Stimulated activated CD8-positive, alpha-beta memory T cell treated with anti-CD3 and anti-CD28 coated beads, Interleukin-4, amount 100 ng/mL, for 1 hour (primary cell): ENCODE measurements at places on chromosomes 7 and 10.

GRCh38 chr7:39088730-39089593 is 111.3 kb downstream of the POU6F2 start:
- no peak for DNase-seq

DNA sequence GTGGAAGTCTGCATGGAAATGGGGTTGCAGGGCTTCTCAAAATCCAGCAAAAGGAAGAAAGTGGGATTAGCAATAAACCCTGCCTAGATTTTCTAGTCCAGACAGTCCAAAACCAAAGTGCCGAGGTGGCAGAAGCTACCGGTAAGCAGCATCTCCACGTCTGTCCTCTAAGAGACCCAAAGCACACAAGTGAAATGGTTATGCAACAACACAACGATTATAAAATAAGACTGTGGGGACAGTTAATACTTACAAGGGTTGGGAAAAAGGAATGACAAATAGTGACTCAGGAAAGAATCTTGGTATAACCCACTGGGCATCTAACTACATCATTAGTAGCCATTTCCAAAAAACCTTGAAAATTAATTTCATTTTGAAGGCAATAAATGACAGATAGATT is 24.7 kb downstream of the CREB3L2 start:
- DNase-seq, result no peak

- DNase-seq, result no peak
These were observed 545 bp downstream of the GIGYF1 start for GRCh38 chr7:100693312-100694097.

DNA sequence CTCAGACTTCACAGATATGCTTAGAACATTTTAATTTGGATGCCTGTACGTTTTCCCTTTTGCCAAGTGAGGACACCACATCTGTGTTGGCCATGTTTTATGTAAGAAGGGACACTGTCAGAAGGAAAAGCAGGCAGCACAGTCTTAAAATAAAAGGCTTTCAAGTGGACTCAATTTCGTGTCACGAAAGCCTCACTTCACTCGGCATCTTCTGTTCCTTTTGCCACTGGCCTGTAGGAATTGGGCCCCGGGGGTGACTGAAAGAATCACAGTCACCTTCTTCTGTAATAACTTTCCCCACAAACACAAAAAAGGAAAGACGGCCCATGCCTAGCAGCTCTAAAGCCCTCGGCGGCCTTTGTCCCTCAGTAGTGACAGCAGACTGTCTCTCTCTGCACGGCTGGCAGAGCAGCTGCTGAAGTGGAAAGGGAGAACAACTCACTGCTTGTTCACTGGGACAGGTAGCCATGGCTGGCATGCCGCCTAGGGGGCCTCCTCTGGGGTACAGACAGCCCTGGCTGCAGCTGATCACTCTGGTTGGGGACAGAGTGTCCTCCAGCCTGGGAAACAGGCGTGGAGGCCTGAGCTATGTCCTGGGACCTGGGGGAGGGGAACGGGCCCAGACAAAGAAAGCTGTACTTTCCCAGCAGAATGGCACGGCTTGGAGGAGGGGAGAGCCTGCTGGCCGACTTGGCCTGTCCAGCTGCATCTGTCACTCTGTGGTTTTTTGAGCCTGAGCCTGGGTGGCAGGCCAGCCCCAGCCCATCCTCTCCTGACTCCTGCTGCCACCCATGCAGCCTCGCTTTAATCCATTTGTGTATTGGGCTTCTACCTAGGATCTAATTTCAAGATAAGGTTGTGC is 4.4 kb downstream of the RASSF4 start:
- DNase-seq, result no peak

DNA sequence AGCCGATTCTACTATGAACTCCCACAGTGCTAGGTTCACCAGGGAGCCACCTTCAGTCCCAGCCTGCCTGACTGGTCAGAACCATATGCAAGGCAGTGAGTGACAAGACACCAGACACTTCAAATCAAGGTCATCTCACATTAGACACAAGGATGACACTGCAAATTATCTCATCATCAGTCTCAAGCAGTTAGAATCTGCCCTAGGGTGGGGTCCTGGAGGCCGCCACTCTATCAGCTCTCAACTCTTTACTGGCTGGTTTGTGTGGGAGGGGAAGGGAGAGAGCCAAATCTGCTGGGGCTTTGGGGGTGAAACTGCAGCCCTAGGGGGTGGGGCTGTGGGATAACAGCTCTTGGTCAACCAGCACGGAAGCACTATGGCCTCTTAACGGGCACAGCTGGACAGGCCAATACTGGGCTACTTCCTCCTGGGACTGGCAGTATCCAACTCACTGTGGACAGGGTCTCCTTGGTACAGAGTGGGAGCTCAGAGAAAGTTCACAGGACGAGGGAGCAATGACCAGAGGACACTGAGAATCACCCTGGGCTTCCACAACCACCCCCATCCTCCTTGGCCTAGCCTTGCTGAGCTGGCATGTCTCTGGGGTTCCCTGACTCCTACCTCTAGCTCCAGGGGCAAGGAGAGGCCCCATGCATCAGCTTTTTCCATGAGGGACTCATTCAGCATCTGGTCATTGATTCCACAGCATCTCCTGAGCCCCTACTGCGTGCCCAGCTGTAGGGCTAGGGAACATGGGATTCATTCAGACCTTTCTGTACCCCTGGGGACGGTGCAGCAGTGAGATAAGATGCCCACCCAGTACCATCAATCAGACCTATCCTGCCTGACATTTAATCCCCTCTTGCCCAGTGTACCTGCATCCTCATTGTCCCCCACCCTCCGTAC is 5.4 kb downstream of the GPRIN2 start:
- no peak for DNase-seq

- no peak for DNase-seq
These were observed 35.3 kb upstream of the DPYSL4 start for GRCh38 chr10:132151286-132151950.

- no peak for DNase-seq
These were observed 215.5 kb downstream of the AUTS2 start for GRCh38 chr7:69813637-69814240.

DNA sequence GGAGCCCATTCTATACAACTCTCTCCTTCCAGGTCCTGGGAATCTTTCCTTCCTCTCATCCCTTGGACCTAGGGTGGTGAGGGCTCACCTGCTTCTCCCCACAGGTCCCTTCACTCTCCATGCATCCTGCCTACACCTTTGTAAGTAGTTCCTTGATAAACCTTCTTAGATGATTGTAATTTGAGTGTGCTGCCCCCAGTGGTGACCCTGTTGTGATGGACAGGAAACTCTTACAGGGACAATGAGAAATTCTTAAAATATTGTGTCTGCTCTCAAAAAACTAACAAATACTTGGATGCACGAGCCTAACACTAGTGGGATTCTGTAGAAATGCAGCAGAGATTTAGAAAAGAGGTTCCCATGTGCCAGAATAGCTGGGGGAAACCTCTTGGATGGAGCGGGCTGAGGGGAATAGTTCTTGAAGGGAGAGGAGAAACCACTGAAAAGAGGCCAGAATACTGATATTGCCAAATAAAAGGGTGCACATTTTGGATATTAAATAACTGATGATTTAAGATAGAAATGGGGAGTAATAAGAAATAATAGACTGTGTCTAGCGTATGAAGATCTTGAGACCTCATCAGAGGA is 6.7 kb upstream of the PAXIP1 start:
- DNase-seq, result no peak

DNA sequence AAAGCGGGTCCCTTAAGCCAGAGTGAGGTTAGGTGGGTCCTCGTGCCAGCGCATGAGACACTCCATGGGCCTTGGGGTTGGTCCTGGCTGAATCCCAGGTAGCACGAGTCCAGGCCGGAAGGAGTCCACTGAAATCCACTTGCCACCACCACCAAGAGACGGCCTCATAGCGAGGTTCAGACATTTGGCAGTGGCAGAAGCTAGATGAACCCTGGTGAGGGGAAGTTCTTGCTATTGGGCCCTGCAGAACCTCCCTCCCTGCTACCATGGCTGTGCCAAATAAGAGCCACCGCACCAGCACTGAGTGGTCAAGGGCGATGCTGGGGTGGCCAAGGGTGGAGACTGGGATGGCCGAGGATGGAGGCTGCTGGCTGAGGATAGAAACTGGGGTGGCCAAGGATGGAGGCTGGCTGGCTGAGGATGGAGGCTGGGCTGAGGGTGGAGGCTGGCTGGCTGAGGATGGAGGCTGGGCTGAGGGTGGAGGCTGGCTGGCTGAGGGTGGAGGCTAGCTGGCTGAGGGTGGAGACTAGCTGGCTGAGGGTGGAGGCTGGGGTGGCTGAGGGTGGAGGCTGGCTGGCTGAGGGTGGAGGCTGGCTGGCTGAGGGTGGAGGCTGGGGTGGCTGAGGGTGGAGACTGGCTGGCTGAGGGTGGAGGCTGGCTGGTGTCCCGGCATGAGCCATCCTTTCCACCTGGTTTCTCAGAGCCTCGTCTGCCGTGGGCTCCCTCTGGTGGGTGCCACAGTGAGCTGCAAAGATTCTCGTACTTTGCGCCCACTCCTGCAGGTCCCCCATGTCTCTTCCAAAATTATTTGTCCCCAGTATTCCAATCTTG is 88.2 kb downstream of the ELFN1 start:
- DNase-seq, result no peak

GRCh38 chr10:32962521-32962920 is 4.5 kb upstream of the ITGB1 start:
- DNase-seq, result no peak

DNA sequence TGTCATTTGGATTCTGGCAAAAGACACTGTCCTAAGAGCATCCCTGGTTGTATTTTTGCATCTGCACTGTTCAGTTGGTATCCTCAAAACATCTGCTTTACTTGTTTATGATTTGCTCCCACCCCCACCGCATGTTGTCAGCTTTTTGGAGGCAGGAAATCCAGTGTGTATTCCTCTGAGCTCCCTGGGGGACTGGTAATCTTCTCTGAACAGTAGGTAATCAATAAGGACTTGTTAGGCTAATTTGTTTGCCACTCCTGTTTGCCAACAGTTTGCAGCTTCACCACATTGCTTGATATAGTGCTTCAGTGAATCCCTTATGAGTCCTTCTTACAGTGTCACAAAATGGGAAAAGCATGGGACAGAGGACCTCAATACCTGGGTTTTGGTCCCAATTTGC is 49.1 kb downstream of the FEZF1 start:
- no peak for DNase-seq

- DNase-seq, result no peak
These were observed 50.1 kb upstream of the ELN start for GRCh38 chr7:73977619-73978618.

GRCh38 chr10:69344591-69345252 is 66.4 kb downstream of the HK1 start:
- no peak for DNase-seq

DNA sequence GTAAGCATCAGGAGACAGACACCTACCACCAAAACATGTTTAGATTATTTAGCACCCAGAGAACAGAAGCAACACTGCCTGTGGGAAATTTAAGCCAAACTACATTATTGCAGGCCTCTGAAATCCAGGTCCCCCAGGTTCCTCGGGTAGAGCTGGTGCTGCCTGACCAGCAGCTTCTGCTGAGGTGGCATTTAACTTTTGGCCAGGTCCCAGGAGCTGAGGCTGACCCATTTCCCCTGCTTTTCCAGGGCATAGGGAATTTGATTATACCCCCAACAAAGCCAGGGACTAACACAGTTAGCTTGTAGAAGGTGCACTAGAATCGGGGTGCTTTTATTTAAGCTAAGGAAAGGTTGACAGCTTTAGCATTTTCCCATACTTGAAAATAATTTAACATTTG is 4.7 kb downstream of the LRRC4 start:
- DNase-seq, result no peak

DNA sequence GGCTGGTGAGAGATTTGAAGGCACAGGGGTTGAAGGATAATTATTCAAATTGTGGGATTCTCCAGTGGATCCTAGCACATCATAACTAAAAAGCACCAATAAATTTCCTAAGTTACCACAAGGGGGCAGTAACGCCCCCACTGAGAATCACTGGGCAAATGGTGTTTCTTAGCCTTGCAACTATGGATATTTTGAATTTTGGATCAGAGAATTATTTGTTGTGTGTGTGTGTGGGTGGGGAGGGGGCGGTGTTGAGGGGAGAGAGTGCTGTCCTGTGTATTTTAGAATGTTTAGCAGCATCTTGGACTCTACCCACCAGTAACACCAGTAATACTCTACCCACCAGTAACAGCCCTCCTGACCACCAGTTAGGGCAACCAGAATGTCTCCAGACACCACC is 63.3 kb upstream of the PRKG1 start:
- no peak for DNase-seq

DNA sequence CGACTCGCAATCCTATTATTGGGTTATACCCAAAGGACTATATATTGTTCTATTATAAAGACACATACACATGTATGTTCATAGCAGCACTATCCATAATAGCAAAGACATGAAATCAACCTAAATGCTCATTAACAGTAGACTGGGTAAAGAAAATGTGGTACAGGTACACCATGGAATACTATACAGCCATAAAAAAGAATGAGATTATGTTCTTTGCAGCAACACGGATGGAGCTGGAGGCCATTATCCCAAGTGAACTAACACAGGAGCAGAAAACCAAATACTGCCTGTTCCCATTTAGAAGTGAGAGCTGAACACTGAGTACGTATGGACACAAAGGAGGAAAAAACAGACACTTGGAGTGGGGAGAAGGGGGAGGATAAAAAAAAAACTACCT is 536.8 kb upstream of the DPP6 start:
- no peak for DNase-seq

DNA sequence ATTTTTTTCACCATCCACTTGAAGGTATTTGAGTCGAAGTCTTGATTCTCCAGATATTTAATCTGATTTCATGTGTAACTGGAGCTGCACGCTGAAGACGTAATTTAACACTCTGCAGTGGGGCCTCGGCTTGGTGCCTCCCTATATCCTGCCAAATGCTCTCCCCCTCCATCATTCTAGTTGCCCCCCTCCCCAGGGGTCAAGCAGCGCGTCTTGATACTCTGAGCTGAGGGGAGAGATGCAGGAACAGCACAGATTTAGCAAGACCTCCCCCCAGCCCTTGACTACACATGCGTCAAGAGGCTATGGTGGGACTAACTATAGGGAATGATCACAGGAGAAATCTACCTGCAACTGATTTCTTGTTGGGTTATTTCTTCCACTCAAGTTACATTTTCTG is 85.8 kb downstream of the PRPF18 start:
- no peak for DNase-seq

DNA sequence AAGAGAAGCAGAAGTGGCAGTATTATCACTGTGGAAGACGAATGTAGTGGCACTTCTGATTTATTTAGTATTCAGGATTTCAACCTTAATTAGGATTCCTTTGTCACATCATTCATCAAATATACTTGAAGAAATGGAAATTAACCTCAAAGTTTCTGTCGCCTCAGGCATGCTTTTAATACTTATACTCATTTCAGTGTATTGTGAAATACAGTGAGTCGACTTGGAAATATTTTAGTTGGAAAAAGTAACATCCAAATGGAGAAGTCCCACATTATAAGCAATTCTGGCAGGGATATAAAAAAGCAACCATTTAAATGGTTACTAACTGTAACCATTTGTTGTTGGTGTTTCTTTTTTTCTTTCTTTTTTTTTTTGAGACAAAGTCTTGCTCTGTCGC is 648.8 kb downstream of the ARL4A start:
- no peak for DNase-seq

- peak; percentile 41 for DNase-seq
These were observed 27.2 kb upstream of the MSRB2 start for GRCh38 chr10:23067939-23068775.

- no peak for DNase-seq
These were observed 258.9 kb downstream of the KCNMA1 start for GRCh38 chr10:77378366-77379349.

GRCh38 chr10:94150541-94151184 is 156.9 kb downstream of the PLCE1 start:
- DNase-seq, result no peak
